Cerebellum (tissue), 4 donors: ENCODE measurements at places on chromosomes 3 and 15.

DNA sequence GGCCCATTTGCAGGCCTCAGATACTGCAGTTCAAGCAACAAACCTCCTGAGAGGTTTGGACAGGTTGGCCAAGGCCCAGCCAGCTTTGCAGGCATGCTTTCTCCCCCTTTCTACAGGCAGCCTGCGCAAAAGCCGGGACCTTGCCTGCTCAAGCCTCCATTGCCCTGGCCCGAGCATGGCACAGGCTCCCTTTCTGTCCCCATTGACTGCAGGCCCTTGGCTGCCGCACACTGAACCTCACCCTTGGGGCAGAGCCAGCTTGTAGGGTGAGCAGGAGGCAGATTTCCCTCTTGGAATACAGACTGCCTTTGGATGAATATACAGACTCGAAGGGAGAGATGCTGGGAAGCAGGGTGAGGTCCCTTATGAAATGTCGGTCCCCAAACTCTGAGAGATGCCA, 461.7 kb upstream of the PROK2 start:
- DNase-seq, result peak; percentile 72

- DNase-seq, result no peak
These were observed 22.3 kb upstream of the GNB4 start for GRCh38 chr3:179473565-179473964.

DNA sequence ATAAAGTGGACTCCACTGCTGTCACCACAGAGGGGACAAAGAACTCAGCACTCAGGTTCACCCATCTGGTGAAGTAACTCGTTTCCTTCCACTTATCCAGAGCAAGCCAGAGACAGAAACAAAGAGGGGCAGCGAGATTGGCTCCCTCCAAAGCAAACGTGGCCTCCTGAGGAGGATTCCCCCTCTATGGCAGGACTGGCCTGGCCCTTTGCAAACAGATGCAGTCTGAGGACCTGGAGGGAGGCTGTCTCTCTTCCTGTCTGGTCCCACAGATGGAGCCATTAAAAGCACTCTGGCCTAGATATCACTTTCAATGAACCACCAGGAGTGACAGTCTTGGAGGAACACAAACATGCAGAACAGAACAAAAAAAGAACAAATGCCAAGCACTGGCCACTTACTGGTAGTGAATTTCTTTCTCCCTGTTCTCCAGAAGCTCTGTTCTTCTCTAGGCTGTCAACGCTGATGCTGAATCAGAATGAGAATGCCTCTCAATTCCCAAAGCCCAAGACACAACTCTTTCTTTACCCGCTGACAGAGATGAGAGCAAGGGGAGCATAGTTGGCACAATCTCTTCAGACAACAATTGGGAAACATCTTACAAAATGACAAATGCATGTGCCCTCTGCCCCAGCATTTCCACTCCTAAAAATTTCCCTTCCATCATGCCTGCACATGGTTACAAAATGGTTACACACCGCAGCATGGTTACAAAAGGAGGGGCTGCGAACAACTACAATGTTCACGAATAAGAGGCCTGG, 14.3 kb downstream of the KLHL25 start:
- DNase-seq, result no peak

DNA sequence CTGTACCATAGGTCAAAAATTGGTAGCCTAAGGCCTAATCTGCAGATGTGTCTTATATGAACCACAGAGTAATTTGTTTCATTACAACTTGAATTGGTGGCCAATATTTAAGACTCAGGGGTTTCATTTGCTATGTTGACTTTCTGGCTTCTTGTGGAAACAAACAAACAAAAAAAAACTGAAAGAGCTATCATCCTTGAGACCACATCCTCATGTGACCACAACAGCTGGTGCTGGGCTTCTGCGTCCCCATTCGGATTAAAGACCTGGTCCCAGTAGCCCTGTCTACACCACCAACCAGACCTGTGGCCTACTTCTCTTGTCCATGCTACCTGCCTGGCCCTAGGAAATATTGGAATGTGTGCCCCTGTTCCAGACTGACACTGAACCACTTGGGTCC, 61.7 kb downstream of the STRIT1 start:
- DNase-seq, result no peak

GRCh38 chr3:190227064-190227463, 95.2 kb downstream of the CLDN1 start:
- DNase-seq, result no peak

- peak; percentile 21 for DNase-seq
These were observed 257.0 kb upstream of the GOLGA6L4 start for GRCh38 chr15:83978588-83978987.

- DNase-seq, result no peak
These were observed 364.0 kb downstream of the ZIC1 start for GRCh38 chr3:147773116-147773630.

DNA sequence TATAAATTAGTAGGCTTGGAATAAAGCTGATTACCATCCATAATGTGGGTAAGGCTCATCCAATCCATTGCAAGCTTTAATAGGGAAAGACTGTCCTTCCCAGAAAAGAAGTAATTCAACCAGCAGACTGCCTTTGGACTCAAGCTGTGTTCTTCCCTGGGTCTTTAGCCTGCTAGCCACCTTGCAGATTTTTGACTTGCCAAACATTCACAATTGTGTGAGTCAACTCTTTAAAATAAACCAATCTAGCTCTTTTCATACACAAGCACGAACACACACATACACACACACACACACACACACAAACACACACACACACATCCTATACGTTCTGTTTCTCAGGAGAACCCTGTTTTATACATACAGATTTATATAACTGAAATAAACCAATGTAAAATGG, 248.1 kb downstream of the NAALADL2 start:
- DNase-seq, result no peak

DNA sequence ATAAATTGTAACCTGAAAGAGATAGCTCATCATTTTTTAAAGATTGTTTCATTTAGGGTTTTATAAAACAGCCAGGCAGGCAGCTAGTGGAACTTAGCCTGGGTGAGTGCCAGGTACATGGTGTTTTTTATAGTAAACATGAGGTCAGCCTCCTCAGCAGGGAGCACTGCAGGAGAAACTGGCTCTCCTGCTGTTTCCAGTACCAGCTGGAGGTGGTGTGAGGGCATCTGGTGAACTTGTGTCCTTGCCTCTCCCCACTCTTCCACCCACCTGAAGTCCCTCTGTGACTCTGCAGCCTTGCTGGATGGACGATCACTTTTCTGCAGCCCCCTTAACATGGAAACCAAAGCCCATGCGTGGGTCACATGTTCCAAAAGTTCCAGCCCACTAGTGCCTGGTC, 128.4 kb downstream of the FAM174B start:
- DNase-seq, result no peak

DNA sequence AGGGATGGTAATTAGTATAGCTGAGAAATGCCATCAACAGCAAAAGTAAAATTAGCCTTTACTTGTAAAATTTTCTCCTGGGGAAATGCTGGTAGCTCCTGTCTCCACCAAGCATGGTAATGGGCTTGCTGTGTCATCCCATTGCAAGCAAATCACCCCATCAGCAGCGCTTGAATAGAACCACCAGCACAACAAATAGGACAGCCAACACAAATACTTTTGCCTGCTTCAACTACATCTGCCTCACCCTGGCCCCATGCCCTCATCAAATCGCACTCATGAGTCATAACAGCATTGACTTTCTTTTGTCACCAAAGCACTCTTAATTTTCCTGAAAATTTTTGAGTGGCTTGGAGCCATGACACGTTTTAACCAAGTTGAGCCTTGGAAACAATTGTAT, 52.6 kb downstream of the ERC2 start:
- DNase-seq, result no peak

DNA sequence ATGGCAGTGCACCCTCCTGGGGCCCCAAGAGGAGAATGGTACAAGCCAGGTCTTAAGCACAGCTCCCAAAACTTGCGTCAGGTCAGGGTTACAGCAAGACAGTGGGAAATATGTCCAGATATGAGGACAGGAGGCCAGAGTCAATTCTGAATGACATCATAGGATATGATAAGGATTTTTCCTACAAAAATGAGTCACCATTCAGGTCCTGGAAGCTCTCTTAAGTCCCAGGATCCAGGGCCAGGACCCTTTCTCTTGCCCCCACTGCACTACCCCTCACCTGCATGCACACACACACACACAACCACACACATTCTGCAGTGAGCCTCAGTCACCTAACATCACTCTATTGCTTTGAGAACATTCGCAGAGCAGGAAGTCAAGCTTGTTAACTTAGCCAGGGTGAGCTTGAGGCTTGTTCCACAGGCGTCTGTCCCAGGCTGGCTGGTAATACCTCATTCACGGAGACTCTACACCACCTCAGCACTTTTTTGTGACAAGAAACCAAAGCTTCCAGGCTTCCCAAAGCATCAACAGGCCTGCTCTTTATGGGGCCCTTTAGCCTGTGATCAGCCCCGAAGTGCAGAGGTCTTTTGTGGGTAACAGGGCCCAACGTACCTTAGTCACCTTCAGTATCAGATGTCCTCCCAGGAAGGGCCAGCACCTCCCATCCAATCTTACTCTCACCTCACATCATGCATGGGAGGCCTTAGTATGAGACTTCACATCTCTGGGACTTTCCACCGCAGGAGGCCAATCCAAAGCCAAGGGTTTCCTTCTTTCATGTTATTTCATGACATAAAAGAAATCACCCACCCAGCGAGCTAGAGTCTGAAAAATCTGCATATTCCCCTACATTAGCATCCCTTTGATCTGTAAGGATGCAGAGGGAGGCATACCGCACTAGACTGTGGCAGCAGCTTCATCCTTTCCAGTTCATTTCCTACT, 74.0 kb upstream of the LIPC start:
- DNase-seq, result no peak

DNA sequence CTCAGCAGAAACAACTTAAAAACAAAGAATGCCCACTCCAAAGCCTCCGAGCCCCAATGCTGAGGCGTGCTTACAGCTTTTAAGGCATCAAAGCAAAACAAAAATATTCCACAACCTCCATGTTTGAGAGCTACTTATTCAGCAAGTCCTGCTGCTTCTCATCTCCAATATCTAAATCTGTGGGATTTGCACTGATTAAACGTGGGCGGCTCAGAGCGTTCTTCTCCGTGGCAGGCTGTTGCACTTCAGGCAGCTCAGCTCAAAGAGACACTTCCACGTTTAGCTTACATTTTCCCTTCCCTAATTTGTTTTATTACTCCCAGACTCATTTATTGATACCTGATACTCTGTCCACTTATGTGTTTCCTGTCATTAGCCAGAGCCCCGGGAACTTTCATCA, 282.6 kb upstream of the MCTP2 start:
- DNase-seq, result no peak

DNA sequence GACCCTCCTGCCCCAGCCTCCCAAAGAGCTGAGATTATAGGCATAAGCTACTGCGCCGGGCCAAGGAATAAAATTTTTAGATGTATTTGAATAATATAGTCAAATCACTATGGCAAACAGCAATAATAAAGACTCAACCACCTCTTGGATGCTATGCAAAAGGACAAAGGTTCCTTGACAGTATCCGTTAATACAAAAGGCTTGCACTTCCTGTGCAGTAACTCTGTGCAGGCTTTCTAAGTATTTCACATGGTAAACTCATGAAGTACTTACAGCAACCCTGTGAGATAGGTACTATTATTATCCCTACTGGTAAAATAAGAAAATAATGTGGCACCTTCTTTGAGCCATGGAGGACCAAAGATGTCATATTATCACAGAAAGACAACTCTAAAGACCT, 86.8 kb downstream of the SHQ1 start:
- no peak for DNase-seq

DNA sequence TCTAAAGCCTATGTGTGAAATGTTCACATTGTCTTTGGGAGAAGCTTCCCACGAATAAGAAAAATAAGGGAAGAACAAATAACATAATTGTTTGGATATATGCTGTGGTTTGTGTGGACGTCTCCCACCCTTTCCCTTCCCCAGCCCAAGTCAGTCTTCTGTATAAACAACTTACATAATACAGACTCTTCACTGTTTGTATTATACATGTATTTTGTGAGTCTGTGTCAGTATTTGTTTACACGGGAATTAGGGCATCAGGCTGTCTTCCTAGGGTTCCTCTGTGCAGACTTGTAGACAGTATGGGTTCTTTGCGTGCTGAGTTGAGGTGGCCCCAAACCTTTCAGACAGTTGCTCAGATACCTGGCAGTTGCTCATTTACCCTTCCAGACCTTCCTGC, 103.4 kb downstream of the IGF1R start:
- no peak for DNase-seq

DNA sequence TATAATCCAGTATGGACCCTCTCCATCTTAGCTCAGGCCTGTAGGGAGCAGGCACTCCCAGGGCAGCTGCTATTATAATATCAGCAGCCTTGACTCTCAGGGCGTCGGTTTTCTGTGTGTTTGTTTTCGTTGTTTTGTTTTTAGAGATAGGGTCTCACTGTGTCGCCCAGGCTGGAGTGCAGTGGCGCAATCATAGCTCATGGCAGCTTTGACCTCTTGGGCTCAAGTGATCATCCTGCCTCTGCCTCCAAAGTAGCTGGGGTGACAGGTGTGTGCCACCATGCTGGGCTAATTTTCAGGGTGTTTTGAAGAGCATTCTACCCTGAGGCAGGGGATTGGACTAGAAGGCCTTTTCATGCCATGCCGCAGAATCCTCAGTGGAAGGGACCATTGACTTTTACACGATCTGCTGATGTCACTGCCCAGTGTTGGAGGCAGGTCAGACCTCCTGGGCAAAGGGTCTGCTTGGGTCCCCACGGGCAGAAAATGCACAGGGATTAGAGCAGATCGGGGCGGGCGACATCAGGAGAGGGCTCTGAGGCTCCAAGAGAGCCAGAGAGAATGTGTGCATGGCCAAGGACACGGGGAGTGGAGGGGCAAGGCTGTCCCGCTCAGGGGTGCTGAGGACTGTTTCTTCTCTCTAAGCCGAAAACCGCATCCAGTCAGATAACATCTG, 7.8 kb downstream of the MELTF start:
- no peak for DNase-seq

DNA sequence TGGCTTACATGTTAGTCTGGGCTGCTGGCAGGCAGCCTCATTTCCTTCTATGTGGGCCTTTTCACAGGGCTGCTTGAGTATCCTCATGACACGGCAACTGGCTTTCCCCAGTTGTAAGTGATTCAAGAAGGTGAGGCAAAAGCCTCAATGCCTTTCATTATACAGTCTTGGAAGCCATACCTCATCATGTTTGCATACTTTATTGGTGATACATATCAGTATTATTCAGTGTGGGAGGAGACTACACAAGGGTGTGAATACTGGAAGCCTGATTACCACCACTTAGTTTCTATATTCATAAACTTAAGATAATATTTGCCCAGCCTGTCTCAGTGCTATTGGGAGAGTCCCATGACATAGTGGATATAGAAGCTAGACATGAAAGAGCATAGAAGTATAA, 346.8 kb downstream of the SOX2 start:
- no peak for DNase-seq
